ENCODE measurements at places on chromosomes 2 and 18.

DNA sequence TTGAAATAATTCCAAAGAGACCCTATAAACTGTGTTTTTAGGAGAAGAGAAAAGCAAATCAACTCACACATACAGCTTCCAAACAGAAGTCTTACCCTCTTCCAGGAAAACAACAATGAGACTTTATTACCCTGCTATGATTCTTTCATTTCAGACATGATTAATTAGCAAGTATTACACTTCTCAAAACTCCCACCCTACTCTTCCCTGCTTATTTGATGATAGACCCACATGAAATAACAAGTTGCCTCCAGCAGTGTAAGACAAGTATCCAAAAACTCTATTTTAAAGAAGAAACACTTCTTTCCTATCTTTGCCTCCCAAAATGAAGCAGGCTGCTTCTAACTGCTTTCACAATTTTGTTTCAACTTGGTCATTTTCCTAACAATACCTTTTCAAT is 4.1 kb downstream of the FIGN start:
- no peak for DNase-seq

- no peak for DNase-seq
Observed at GRCh38 chr2:45616658-45617411, 5.8 kb upstream of the SRBD1 start.

DNA sequence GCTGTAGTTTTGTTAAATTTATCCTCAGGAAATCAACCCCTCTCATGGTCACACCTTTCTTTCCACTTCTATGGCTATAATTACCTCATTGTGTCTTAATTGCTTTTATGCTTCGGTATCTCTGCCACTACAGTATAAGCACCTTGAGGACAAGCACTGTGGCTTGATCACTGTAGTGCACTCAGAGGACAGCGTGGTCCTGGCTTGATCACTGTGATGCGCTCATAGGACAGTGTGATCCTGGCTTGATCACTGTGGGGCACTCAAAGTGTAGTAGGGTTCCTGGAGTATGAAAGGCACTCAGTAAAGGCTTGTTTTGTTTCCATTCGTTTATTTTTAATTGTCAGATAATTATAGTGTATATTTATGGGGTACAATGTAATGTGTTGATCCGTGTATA is 44.2 kb downstream of the DTNA start:
- DNase-seq: no peak

- no peak for DNase-seq
Observed at GRCh38 chr2:55391615-55392242, 27.9 kb downstream of the CCDC88A start.

- no peak for DNase-seq
Observed at GRCh38 chr2:241029599-241030332, 31.3 kb downstream of the SNED1 start.

DNA sequence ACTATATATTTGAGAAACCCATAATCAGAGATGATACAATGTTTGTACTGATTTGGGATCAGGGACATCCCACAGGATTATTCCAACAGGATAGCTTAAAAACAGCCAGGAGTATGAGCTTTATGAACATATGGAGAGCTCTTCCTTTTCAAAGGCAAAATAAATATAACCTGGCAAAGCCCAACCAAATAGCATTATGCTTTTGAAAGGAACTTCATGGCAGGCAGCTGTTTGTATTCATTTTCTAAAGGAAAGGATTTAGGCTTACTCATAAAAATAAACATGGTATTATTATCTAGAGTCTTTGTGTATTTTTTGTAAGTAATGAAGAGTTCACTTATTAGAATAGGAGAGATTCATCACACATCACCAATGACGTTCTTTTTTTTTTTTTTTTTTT is 44.4 kb downstream of the CCDC195 start:
- DNase-seq: no peak

GRCh38 chr2:28986429-28986828 is 5.3 kb downstream of the TOGARAM2 start:
- no peak for DNase-seq

GRCh38 chr2:54048117-54048785 is 67.2 kb upstream of the ACYP2 start:
- DNase-seq: no peak

GRCh38 chr2:181677912-181678586 is 2.3 kb downstream of the NEUROD1 start:
- DNase-seq: no peak

DNA sequence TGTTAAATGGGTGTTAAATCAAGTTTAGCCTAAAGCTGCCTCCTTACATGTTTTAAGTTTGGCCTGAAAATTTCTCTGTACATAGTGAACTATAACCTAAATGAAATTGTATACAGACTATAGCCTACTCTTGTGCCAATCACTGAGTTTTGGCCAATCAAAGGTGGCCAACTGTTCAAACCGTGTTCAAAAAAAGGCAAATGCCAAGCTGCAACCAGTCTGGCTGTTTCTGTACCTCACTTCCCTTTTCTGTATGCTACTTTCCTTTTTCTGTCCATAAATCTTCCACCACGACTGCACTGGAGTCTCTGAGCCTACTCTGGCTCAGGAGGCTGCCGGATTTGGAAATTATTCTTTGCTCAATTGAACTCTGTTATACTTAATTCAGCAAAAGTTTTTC is 121.0 kb downstream of the SPOPL start:
- no peak for DNase-seq

DNA sequence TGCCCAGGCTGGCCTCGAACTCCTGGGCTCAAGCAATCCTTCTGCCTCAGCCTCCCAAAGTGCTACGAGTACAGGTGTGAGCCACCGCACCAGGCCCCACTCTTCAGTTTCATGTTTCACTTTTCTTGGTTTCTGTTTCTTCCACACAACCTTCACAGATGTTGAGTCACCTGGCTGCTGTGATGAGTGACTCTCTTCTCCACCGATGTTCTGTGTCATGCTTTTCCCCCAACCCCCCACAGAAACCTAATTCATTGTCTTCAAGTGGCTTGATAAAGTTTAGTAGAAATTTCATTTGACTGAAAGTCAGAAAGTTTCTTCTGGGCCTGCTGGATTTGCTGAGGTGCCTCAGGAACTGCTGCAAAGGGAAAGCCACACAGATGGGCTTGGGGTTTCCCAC is 78.5 kb downstream of the SPHKAP start:
- peak; percentile 17 for DNase-seq

DNA sequence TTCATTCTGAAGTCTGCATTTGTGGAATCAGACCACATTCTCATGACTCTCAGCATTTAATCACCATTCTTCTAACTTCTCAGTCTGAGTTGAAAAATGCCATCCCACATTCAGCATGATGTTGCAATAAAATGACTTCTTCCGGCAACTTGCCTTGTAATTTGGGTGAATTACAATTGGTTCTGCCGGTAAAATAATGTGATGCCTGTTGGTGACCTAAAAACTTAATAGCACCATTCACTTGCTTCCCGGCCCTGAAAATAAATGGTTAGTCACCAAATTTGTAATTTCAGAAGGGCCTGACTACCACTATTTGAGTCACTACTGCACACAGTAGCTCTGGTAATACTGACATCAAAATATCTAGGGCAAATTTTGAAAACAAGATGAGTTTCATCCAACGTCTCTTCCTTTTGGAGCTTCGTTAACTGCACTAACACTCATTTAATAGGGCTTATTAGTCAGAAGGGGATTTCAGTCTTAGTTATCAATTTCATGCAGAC is 637.1 kb upstream of the CHAC2 start:
- DNase-seq: peak; percentile 63

DNA sequence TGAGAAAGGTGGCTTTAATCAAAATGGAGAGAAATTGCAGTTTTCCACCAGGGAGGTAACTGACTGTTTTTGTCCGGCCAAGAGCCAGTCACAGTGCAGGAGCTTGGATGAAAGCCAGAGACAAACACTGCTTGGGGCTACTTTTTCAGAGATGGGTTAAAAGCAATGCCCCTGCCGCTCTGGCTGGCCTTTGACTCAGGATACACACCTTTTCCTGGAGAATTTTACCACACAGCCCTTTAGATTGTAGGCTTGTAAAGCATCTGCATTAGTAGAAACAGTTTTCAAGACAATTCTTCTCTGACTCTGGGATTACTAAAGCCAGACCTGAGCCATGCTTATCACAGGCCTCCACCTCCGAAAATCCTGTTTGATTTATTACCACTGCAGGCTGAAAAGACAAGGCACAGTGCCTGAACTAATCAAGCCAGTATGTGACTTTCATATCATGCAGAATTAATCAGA is 79.7 kb downstream of the CCBE1 start:
- no peak for DNase-seq

DNA sequence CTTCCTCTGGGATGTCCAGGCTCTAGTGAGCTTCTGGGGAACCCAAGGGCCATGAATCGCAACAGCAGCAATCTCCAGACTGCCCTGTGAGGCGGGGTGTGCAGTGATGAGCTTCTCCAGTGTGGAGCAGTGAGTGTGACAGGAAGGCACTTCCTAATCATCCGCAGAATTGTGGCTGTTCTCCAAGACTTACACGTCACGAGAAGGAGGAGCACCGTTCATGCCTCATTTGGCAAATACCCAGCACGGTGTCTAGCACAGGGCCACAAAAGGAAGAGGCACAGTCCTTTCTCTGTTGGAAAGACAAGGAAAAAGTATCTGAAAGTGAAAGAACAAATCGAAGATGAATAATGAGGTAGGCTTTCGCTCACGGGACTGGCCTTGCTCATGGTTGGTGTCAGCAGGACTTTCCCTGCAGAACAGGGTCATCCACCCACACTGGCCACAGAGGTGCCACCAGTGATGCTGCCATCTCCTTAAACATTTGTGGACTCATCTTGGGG is 125.1 kb upstream of the HAAO start:
- DNase-seq: peak; percentile 93

DNA sequence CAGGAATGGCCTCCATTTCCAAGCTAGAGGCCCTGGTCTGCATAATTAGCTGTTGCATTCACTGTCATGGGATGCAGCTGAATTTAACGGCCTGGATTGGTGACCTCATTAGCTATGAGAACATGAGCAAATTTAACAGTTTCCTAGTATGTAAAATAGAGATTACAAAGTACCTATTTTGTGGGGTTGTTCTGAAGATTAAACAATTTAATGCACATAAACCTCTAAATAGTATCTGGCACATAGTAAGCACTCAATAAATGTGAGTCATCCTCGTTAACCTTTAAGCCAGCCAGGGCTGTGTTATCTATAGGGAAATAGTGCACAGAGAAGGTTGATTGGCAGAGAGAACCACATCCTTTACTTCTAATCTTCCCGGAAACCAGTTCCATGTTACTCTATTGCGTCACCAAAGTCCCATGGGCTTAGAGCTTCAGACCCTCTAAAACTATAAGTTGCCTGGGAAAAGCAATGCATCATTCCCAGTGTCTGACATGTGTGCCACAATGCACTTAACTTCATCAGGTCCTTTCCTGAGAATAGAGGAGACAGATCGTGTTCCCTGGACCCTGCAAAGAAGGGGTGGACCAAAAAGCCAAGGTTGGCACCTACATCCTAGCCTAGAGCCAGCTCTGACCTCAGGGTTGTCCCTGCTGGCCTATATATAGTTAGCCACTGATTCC is 196.5 kb downstream of the LNPK start:
- no peak for DNase-seq

- peak; percentile 89 for DNase-seq
Observed at GRCh38 chr2:121721926-121722325, 14.7 kb downstream of the NIFK start.

- peak; percentile 39 for DNase-seq
Observed at GRCh38 chr2:241309684-241310117, 5.8 kb downstream of the HDLBP start.

DNA sequence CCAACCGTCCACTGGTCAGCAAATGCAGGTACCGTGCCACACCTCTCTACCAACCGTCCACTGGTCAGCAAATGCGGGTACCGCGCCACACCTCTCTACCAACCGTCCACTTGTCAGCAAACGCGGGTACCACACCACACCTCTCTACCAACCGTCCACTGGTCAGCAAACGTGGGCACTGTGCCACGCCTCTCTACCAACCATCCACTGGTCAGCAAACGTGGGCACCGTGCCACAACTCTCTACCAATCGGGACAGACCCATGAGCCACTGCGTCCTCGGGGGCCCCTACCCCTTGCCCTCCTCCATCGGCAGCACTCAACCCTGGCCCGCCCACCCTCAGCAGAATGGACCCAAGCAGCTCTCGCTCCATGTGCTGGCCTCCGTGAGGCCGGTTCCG is 226.4 kb upstream of the SALL3 start:
- no peak for DNase-seq

DNA sequence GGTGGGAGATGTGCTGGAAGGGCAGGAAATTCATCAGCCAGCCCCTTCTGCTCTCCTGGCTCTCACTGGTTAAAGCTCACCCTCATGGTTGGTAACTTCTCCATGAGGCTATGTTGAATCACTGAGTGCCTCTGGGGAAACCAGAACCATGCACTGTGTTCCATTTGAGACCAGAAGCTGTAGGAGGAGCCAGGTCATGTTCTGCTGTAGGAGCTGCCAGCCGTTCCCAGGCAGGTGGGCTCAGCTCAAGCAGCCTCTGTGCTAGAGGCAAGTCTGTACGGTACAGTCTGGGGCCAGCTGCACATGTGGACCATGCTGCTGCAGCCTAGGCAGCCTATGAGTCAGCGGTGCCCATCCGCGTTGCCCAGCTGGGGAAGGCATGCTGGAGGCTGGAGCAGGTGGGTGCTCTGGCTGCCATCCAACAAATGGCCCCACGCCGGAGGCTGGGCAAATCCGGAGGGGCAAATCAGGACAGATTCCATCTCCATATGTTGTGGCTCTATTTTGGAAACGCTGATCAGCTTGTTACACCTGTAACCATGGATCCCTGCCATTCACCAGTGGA is 22.0 kb upstream of the KCNF1 start:
- DNase-seq: no peak

- no peak for DNase-seq
Observed at GRCh38 chr2:161754379-161754778, 130.2 kb downstream of the SLC4A10 start.

- DNase-seq: no peak
Observed at GRCh38 chr2:241637795-241638660, 535 bp downstream of the ATG4B start.

DNA sequence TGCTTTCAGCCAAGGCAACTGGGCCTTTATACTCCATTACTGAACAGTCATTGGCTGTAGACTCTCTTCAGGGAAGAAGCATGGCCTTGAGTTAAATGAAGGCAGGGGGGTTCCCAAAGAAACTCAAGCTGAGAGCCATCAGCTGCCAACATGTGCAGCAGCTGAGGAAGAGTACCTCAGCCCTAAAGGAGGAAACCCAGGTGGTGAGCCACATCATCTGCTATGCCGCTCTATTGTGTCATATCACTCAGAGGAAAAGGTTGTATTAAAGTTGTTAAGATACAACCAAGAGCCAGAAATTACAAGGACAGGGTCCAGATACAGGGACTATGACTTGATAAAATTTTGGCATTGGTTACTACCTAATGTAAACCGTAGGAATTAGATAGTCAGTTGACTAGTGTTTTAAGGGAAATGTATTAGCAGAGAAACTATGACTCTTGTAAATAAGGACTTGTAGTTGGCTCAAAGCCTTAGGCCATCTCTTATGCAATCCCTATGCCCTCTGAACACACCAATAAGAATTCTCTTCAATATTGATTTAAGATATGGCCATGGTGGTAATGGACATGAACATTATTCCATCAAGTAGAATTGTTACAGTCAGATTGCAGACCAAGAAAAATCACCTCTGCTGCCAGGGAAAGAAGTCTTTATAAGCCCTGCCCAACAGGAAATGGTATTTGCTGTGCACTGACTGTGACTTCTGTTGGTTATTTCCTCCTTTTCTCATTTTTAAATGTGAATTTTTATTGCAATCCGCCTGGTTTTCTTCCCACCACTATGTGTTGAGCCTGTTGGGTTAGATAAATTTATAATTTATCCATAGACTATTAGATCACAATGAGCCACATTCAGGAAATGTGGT is 9.2 kb upstream of the LRPPRC start:
- DNase-seq: no peak
